ENCODE measurements at places on chromosomes 5 and 9.

- peak; percentile 45 for DNase-seq
These were observed 175.2 kb upstream of the NREP start for GRCh38 chr5:111932199-111932598.

DNA sequence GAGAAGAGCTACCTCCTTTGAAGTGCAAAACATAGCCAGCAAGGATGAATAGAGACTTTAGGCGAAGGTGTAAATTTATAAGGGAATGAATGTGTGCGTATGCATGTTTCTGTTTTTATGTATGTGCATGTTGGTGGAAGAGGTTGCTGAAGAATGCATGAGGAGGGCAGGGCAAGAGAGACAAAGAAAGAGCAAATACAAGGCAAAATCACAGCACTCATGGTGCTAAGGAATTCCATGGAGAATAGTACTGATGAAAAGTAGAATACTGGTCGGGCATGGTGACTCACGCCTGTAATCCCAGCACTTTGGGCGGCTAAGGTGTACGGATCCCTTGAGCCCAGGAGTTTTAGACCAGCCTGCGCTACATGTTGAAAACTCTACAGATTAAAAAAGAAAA is 762.1 kb upstream of the PTPRD start:
- no peak for DNase-seq

DNA sequence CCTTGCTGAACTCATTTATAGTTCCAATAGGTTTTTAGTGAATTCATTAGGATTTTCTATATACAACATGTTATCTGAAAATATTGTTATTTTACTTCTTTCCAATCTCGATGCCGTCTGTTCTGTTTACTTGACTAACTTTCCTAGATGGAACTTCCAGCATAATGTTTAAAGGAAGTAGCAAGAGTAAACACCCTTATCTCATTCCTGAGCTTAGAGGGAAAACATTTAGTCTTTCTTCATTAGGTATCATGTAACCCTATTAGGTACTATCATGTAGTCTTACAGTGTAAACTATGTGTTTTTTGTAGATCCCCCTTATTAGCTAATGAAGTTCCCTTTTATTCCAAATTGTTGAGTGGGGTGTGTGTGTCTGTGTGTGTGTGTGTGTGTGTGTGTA is 22.5 kb upstream of the OR2K2 start:
- no peak for DNase-seq

GRCh38 chr5:143182901-143183820 is 220.3 kb downstream of the NR3C1 start:
- peak; percentile 16 for DNase-seq

DNA sequence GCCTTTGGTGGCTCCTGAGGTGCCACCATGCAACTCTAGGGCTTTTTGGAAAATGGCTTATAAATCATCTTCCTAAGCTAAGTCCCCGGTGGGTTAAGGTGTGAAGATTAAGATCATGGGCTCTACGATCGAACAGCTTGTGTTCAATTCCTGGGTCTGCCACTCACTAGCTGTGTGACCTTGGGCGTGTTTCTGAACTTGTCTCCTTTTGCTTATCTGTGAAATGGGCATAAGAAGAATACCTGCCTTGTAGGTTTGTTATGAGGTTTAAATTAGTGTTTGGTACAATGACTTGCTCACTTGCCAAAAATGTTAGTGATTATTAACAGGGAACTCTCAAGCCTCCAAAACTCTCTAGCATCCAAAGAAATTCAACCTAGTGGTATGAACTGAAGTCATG is 119.2 kb upstream of the PITX1 start:
- no peak for DNase-seq

GRCh38 chr9:136839229-136840139 is 2.8 kb upstream of the AJM1 start:
- no peak for DNase-seq

- DNase-seq = no peak
These were observed 141.8 kb downstream of the C9orf50 start for GRCh38 chr9:129478961-129479630.

DNA sequence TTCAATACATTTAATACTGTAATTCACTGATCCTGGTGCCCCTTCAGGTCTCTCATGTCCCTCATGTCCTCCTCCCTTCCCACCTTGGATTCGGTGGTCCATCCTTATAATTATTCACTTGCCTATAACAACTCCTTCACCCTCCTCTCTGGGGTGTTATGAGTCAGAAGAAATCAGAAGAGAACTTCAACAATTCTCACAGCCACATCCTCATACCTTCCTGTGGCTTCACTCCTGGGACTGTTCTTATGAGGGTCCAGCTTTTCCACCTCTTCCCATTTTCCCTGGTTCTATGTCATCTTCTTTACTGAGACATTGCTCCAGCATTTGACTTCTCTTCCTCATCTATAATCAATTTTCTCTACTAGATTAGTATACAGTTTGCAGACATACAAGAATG is 406.1 kb downstream of the NR2F1-AS1 start:
- no peak for DNase-seq

GRCh38 chr9:123922911-123923310 is 7.0 kb downstream of the DENND1A start:
- DNase-seq = no peak

- no peak for DNase-seq
These were observed 29.8 kb downstream of the PCDHAC2 start for GRCh38 chr5:140996060-140996459.

- DNase-seq = no peak
These were observed 33.8 kb upstream of the LECT2 start for GRCh38 chr5:135988546-135988945.

- DNase-seq = no peak
These were observed 33.4 kb downstream of the SLCO4C1 start for GRCh38 chr5:102262688-102263087.

- DNase-seq = peak; percentile 48
These were observed 24.9 kb downstream of the MELK start for GRCh38 chr9:36597412-36598178.

- DNase-seq = no peak
These were observed 42.0 kb downstream of the SHB start for GRCh38 chr9:38026840-38027527.

- DNase-seq = no peak
These were observed 92.8 kb upstream of the CAST start for GRCh38 chr5:96569332-96569731.

DNA sequence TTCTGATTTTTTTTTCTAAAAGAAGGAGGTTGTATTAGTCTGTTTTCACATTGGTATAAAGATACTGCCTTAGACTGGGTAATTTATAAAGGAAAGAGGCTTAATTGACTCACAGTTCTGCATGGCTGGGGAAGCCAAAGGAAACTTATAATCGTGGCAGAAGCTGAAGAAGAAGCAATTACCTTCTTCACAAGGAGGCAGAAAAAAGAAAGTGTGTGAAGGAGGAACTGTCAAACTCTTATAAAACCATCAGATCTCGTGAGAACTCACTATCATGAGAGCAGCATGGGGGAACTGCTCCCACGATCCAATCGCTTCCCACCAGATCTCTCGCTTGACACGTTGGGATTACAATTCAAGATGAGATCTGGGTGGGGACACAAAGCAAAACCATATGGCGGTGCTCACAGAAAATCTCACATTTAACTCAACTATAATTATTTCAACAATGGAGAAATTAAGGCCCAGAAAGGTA is 27.1 kb downstream of the DPYSL3 start:
- DNase-seq = no peak

DNA sequence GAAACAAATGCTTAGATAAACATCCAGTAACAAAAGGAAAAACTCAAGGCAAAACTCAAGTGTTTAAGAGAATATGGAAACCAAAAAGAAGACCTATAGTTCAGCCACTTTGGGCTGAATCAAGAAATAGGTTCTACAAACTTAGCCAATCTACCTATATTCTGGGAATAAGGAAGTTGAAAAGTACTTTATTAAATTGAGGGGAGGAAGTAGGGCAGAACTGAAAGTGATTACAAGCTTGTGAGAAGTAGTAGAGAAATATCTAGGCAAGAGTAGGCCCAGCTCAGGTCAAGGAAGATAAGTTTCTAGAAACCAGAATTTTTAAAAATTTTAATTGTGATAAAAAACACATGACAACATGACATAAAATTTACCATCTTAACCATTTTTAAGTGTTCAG is 384.8 kb upstream of the PCSK5 start:
- no peak for DNase-seq

DNA sequence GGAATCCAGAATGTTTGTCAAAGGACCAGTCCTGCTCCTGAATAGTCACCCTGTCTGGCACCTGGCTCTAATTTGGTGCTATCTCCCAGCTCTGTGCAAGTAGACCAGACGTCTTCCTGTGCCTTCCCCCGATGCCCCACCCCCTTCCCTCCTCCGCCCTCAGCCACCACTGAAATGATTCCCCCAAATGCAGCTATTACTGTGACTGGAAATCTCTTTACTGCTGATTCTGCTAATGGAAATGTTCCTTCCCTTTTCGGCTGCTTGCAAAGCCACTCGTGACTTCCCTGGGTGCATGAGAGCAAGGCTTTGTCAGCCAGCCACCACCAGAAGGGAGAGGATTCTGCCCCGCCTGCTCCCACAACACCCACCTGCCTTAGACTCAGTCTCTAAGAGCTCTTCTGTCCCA is 11.4 kb downstream of the ASTN2 start:
- DNase-seq = no peak

- DNase-seq = no peak
These were observed 3.0 kb downstream of the NKX2-5 start for GRCh38 chr5:173231996-173232498.

- no peak for DNase-seq
These were observed 314.7 kb downstream of the TLE1 start for GRCh38 chr9:81374459-81375186.

DNA sequence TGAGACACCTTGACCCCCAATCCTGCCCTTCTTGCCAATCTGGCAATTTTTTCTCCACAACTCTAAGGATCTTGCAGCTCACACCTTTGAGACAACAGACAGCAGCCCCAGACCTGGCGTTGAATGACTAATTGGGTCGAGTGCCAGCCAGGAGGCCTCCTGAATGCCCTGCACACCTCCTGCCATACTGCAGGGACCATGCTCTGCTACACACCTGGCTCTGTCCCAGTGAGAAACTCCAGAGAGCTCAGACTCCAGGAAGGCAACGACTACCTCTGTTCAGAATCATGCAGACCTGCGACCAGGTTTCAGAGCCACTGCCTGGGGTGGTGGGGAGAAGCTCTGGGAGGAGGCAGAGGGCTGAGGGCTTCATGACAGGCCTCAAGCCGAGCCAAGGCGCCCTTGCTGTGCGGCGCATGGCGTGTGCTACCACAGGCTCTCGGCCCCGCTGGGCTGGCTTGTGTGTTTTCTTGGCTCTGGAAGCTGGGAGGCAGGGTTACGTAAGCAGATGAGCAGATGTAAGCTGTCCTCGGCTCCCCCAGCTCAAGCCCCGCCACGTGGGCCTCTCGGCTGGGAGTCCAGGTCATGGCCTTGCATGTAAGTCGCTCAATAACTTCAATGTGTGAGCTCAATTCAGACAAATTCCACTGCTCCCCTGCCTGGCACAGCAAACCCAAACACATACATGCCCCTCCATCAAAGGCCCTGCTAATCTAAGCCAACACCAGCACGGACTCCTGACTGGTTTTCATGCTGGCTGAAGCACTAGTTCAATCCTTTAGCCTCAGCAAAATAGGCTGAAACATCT is 27.5 kb downstream of the B4GALT1 start:
- peak; percentile 96 for DNase-seq

DNA sequence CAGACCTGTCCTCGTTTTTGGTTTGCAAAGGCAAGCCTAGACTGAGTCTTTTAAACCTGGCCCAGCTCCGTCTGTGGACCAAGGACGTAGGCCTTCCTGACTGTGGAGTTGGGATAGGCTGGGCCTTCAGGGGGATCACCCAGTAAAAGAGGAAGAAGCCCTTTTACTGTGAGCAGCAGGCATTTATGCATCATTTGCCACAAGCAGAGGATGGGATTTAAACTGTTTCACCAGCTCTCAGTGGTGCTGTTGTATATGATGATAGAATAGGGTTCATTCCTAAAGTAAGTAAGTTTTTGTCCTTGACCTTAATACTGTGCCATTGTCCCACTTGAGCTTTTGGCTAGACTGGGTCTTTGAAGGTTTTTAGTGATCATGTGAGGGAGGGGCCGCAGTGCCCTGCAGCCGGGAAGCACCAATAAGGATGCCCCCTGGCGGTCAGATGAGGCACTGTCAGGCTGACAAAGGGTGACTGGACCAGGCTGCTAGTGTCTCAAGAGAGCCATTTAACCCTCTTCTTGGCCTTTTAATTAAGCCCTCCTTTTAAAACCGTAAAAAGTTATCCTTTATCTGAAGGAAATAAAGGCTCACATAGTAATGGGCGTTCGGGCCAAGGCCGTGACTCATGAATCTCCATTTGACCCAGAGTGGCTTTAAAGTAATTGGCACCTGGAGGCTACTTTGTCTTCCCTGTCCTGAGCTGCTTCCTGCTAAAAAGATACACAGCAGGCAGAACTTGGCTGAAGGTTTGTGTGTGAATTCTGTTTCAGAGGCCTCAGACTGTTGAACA is 74.0 kb downstream of the UBAP1 start:
- peak; percentile 43 for DNase-seq

DNA sequence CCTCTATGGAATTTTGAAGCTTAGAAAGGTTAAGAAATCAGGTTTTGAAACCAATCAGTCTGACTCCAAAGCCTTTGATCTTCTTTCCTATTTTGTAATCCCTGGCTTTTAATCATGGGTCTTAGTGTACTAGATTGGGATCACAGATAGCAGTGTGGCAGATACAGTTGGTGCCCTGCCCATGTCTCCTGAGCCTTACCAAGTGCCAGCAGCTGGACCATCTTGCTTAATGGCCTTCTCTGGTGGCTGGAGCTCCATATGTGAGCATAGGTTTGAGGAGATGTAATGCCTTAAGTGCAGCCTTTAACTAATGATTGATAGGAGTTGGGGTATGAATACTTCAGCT is 16.7 kb upstream of the RIC1 start:
- no peak for DNase-seq

DNA sequence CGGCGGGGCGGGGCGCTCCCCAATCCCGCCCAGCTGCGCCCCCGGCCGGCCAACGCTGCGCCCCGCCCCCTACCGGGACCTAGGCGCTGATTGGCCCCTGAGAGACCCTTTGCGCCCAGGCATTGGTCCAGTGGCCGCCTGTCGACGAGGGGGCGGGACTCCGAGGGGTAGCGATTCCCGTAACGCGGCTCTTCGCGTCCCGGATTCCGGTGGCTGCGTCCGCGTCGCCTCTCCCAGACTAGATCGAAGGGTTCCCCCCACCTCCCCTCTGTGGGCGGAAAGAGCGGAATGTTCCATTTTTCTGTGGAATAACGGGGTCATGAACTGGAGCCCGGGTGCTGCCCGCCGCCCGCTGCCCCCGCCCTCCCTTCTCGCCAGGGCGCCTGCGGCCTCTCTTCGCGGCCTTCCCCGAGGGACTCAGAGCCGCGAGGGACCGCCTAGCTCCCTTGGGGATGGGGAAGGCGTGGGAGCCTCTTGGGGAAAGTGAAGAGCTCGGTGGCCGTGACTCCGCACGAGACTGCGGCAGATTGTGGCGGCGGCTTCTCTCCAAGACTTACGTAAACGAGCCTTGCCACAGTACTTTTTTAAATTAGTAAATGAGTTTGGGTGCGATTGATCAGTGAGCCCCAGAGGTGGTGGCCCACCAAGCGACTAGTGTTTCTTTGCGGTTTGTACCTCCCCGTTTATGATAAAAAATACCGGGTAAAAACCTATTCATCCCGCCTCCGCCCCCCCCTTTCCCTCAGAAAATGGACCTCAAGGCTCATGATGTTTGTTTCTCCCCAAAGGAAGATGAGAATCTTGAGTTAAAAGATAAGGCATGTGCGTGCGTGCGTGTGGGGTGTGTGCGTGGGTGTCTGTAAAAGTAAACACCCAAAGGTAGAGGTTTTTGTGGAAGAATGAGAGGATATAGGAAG is 493 bp upstream of the IL6ST start:
- peak; percentile 96 for DNase-seq

GRCh38 chr5:64773533-64773932 is 4.8 kb downstream of the CWC27 start:
- DNase-seq = no peak

- no peak for DNase-seq
These were observed 77.6 kb downstream of the SMIM15 start for GRCh38 chr5:61084658-61085057.

All from fibroblast of upper back skin (primary cell).